ENCODE measurements at places on chromosomes 7 and 10.

DNA sequence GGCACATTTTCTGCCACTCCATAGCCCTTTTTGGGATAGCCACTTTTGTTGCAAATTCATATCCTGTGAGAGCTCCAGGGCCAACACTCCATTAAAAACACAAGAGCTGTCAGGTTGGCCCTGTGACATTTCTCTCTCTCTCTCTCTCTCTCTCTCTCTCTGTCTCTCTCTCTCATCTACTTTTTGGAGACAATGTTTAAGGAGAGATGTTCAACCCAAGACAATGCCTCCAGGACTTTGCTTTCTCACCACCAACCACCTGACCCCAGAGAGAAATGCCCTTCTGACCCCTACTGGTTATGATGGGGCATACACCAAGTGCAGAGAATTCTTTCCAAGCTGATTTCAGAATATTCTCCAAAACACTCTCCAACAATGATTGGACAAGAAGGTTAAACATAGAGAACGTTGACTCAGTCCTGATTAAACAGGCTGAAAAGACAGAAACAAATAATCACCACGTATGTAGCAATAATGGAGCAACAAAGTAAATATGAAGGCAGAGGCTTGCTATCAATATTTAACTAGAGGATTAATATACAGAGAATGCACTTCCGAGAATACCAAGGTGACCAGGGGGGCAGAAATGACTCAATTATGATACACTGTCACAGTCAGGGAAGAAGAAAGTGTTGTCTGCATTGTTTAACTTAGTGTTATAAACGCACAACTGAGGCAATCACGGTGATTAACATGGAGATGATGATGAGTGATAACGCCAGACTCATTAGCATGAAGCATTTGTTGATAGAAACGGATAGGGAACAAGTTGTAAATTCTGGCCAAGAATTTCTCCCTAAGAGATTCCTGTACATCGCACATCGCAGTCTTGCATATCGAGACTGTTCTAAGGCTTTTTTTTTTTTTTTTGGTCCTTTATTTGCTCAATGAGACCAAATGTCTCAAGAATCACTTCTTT is 178.5 kb downstream of the NRP1 start:
- DNase-seq = peak; percentile 23

- no peak for DNase-seq
Observed at GRCh38 chr10:30671026-30671616, 41.6 kb upstream of the LYZL2 start.

DNA sequence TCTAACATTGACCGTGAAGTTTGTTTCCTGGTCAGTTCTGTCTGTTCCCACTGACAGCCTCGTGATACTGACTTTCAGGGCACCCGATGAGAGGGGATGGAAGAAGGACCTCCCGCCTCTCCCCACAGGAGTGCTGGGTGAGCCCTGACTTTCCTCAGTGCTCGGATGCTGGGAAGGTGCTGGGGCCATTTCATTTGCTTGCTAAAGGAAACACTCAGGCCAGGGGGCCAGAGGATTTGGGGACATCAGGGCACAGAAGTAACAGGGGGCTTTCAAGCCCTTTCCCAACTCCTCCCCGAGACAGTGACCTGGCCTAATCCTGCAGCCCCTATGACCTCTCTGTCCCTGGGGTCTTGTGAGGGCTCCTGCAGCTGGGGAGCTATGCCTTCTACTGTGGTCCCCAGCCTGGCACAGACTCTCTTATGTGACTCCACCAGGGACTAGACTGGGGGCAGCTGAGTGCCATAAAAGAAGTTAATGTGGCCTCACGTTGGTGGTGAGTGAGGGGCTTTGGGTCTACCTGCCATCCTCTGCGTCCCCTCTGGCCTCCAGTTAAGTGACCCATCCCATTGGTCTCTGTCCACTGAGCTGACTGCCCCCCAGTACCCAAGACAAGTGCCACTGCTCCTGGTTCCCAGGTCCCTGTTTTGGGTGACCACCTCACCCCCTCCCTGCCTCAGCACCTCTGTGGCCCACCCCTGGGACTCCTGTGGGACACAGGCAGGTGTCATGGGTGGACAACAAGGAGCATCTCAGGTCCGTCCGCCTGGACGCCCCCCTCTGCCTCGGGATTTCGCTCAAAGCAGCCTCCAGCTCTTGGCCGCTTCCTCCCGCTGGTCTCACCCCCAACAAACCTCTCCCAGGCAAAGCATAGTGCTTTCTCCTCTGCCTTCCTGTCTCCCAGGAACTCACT is 33.4 kb upstream of the HSPA12A start:
- no peak for DNase-seq

- DNase-seq = no peak
Observed at GRCh38 chr10:17344206-17344605, 110.2 kb downstream of the ST8SIA6 start.

DNA sequence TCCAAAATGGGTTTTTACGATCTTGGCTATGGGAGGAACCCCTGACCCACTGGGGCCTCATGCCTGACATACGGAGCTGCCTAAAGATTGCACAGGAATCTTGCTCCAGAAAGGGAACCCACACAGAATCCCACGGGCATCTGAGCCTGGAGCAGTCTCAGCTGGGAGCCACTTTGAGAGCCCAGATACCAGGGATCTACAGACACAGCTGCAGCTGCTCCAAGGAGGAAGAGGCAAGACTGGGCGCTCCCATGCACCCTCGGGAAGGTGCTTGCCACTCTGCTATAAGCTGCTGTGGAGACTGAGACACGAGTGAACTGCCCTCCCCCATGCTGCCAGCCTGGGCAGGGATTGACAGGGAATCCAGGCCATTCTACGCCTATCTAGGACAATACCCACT is 202.5 kb downstream of the REEP3 start:
- no peak for DNase-seq

GRCh38 chr10:113929522-113929921 is 75.1 kb downstream of the NHLRC2 start:
- no peak for DNase-seq

GRCh38 chr7:81725003-81725811 is 44.6 kb downstream of the HGF start:
- DNase-seq = no peak

DNA sequence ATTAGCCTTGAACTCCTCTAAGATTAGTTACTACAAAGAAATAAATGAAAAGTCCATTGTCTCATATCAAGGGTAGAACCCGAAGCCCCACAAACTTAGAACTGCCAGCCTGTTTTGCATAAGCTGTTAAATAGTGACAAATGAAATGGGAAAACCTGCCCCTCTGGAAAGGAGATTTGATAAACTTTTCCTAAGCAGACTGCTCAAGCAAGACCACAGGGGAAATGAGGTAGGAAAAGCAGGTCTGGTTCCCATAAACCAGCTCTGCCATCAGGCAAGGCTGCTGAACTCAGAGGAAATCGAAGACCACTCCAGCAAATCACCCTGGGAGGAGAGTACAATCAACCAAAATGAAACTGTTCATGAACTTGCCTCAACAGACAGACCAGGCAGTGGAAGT is 181.5 kb upstream of the AOAH start:
- no peak for DNase-seq

Measured in HS-27A (cell line).